Inflammatory macrophage (primary cell): ENCODE measurements at places on chromosomes 1 and 21.

GRCh38 chr1:97593192-97593591, 327.6 kb downstream of the DPYD start:
- no peak for DNase-seq

- DNase-seq = no peak
These were observed 72.3 kb upstream of the COL11A1 start for GRCh38 chr1:103180660-103181059.

- DNase-seq = no peak
These were observed 51.2 kb downstream of the UTP25 start for GRCh38 chr1:209878964-209879363.

DNA sequence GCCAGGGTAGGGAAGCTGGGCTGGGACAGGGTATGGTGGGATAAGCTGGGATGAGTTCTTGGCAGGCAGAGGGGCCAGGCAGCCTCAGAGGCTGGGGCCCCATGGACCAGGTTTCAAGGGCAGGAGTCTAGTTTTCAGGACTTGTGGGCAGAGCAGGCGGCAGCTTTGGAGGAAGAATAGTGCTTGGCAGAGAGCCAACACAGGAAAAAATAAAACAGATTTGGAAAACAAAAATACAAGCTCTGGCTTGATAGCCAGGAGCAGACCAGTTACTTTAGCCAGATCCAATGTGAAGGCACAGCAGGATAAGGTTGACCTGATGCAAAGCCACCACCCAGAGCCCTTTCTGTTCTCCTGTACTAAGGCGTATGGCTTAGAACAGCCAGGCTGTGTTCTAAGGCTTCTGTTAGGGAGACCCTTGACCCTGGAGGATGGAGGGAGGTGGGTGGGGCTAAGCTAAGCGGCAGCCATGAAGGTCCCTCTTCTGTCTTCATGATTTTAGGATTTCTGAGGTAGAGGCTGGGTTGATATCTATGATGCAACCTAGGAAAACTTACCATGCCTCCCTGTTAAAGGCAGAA, 5.5 kb downstream of the TRAF5 start:
- DNase-seq = no peak

DNA sequence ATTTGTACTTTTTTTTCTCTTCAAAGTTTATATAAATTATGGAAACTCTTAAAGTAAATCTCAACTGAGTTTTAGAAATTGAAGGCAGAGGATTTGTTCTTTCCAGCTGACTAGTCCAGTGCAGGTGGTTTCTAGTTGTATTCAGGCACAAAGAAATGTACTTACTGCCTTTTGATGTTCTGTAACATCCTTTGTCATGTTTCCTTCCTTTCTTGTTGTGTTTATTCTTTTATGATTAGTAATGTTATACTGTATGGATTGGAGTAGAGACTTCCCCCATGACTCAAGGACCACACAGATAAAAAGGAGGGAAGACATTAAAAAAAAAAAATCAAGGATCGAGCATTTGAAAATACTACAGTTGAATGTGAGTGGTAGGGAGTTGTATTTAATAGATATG, 8.0 kb downstream of the HIPK1 start:
- no peak for DNase-seq

- DNase-seq = peak; percentile 71
These were observed 28.6 kb downstream of the AK4 start for GRCh38 chr1:65176591-65176990.

DNA sequence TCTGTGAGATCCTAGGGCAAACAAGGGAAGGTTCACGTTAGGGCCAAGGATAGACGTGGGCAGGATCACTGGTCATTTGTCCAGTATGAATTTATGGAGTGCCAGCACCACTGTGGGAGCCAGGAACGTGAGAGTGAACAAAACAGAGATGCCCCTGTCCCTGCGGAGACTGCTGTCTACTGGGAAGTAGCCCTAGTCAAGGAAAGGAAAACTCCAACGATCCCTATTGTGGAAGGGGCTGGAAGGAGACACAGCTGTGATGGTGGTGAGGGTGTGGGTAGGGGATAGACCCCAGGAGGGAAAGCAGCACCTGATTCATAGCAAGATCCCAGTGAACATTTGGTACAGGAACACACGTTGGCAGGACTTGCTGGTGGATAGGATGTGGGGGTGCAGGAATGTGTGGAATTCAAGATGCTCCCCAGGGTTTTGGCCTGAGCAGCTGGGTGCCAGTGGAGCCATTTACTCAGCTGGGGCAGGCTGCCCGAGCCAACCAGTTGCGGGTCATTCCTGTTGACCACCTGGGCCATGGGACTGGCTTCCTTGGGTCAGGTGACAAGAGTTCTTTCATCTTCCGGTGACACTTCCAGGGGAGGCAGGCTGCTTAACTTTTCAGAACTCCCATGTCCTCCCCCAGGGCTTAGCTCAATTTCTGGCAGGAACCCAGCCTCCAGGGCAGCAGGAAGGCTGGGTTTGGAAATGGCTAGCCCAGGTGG, 1.2 kb upstream of the ATP13A2 start:
- no peak for DNase-seq

- DNase-seq = no peak
These were observed 67.7 kb downstream of the GPATCH2 start for GRCh38 chr1:217563179-217563578.

- DNase-seq = peak; percentile 55
These were observed 7.7 kb upstream of the ZNF669 start for GRCh38 chr1:247111700-247112478.

DNA sequence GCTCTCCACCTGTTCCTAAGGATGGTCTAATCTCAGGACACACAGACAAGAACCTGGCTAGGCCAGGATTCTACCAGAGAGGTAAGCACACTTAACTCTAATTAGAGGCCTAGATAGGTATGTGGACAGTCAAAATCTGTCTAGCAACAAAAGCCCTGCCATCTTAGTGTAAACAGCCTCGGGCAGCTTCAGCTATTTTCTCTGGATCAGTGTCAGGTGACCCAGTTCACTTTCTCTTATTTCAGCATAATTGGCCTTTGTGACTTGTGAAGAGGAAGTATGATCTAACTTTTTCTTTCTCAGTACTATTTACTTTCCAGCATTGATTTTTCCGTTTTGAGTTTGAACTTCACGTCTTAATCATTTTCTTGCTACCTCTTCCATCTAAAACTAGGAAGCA, 217.7 kb downstream of the CRB1 start:
- DNase-seq = peak; percentile 21

DNA sequence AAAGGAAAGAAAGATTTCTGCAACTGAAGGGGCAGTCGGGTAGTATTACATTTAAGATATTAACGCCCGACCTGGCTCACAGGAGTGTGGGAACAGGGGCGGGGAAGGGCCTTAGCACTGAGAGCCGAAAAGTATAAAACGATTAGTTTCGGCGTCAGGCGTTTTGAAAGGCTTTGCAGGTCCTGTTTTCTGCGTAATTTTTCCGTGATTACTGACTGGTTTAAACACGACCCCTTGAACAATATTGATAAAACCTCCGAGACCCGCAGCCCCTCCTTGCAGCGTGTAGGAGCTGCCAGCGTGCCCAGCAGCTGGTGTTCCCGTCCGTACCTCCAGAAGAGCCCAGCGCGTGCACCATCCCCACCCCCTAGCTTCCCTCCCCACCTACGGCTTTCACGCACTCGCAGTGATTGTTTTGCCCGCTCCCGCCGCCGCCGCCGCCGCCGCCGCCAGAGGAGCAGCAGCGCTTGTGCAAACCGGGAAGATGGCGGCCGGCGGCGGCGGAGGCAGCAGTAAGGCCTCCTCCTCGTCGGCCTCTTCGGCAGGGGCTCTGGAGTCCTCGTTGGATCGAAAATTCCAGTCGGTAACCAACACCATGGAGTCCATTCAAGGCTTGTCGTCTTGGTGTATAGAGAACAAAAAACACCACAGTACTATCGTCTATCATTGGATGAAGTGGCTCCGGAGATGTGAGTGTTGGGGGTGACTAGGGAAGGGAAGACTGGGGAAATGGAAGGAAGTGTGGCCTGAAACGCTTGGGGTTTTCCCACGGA, 470 bp downstream of the RPRD2 start:
- DNase-seq = peak; percentile 80

DNA sequence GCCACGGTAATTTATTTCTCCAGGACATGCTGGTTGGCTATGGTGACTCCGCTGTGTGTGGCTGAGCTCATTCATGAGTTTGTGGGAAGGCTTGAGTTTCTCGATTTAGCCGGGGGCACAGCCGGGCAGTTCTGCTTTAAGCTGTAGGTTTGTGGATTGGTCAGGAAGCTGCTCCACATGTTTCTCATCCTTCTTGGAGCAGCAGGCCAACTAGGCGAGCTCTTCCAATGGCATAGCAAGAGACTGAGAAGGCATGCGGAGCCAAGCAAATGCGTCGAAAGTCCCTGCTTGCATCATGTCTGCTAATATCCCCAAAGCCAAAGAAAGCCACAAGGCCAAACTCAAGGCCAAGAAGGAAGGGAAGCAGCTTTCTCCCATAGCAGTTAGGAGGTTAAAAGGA, 71.6 kb upstream of the GREM2 start:
- no peak for DNase-seq

DNA sequence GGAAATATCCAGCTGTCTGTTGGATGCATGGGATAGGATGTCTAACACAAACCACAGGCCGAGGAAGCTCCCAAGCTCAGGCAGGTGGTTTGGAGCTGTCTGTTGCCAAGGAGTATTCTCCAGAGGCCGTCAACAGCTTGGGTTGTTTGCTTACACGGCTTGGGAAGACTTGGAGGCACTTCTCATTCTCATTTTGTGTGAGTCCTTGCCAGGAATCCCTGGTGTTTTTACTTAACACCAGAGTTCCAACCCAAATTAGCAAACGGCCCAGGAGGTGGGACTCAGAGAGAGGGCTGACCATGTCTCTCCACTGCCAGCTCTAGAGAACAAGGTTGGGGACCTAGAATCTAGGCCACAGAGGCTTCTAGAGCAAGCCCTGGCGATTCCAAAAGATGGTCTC, 72.7 kb upstream of the FAM20B start:
- DNase-seq = no peak

DNA sequence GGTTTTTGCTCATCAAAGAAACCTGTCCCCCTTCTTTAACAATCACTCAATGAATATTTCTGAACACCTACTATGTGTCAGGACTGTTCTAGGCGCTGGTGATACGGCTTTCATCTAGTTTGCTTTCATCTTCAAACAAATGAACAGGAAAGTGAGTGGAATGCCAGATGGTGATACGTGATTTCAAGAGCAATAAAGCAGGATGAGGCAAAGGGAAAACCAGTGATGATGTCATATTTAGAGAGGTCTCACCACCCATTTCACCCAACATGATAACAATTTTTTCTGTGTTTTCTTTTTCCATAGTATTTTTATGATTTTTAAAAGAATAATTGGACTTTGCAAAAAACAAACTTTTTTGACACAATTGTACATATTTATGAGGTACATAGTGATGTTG, 11.3 kb upstream of the SLC6A17 start:
- DNase-seq = no peak

DNA sequence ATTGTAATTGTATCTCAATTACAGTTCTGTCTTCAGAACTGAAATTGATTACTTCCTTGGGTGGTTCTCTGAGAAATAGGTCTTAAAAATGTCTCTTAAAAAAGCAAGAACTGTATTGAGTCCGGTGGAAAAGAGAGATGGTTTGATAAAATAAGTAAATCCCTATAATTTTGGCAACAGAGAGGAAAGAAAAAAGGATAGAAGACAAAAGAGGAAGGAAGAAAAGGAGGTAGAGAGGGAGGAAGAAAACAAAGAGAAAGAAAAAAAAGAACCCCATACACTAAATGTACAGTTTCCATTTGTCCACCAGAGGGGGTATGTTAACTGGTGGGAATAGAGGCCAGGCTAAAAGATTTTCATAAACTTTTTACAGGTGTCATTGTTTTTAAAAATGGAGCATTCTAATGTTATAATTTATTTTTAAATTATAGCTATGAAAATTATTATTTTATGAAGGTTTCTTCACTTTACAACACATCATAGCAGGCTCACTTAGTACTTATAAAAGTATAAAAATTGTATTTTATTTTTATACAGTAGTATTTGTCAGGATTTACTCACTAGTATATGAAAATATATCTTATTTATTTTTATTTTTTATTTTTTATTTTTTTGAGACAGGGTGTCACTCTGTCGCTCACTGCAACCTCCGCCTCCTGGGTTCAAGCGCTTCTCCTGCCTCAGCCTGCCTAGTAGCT, 2.1 kb upstream of the UBE2T start:
- peak; percentile 17 for DNase-seq

GRCh38 chr1:58768971-58769808, 14.7 kb downstream of the JUN start:
- DNase-seq = peak; percentile 60

- DNase-seq = no peak
These were observed 8.2 kb upstream of the TTLL10 start for GRCh38 chr1:1165485-1165884.

- DNase-seq = no peak
These were observed 206.8 kb upstream of the TMEM51 start for GRCh38 chr1:14946684-14947238.

- no peak for DNase-seq
These were observed 38.6 kb upstream of the RBM15 start for GRCh38 chr1:110300412-110301085.

DNA sequence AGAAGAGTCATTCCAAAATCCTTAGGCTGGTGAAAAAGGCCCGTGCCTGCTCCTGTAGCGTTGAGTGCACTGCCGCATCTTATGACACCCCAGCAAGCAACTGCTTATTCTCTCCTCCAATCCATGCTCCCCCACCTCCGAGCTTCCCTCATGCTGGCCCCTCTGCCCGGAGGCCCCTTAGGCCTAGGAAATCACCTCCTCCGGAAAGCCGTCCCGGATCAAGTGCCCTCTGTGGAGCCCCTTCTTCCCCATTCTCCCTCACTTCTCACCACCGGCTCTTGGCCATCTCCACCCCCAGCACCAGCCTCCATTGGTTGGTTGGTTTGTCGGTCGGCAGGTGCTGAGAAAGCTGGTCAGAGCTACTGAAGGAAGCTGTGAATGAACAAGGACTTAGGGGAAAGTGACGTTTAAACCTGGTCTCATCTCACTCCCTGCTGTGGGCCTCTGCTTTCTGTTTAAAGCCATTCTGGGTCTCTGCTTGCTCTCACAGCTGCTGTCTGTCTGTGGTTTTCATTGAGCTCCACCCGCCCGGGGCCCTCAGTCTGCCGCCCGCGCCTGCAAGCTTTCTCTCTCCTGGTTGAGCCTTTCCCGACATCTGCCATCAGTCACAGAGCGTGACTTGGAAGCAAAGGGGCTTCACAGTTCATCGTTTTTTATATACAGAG, 122.2 kb downstream of the KCNN3 start:
- no peak for DNase-seq

DNA sequence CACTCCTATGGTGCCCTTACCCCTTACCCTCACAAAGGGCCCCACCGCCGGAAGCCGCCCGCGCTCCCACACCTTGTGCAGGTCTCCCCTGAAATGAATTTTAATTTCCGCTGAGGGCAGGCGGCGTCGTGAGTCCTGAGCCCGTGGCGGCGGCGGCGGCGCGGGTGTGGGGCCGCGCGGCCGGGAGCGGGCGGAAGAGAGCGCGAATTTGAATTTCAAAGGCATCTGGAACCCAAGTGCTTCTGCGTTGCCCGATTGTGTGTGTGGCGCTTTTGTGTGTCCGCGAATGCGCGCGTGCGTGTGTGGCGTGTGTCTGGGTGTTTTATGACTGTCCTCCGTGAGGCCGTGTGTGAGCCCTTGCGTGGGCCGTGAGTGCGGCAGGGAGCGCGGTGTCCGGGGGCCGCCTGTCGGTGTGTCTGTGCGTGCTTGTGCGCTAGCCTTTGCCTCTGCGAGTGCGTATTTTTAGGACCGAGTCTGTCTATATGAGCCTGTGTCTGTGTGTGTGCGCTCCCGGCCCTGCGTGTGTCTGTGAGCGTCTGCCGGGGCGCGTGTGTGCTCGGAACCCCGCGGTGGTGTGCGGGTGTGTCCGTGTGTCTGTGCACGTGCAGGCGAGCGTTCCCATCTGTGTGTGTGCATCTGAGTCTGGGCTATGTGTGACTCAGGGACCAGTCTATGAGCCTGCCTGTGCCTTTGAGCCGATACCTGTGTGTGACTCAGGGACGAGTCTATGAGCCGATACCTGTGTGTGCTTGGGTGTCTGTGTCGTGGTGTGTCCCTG, 7.9 kb upstream of the ADGRB2 start:
- DNase-seq = no peak
